Cerebellar cortex (tissue), 1 donor: ENCODE measurements at places on chromosomes 7 and 10.
A peak's percentile ranks its signal among the peaks of the same experiment; 100 is the strongest.

- no peak for DNase-seq
Measured at GRCh38 chr10:123149568-123150270, 1.8 kb downstream of the HMX2 start.

DNA sequence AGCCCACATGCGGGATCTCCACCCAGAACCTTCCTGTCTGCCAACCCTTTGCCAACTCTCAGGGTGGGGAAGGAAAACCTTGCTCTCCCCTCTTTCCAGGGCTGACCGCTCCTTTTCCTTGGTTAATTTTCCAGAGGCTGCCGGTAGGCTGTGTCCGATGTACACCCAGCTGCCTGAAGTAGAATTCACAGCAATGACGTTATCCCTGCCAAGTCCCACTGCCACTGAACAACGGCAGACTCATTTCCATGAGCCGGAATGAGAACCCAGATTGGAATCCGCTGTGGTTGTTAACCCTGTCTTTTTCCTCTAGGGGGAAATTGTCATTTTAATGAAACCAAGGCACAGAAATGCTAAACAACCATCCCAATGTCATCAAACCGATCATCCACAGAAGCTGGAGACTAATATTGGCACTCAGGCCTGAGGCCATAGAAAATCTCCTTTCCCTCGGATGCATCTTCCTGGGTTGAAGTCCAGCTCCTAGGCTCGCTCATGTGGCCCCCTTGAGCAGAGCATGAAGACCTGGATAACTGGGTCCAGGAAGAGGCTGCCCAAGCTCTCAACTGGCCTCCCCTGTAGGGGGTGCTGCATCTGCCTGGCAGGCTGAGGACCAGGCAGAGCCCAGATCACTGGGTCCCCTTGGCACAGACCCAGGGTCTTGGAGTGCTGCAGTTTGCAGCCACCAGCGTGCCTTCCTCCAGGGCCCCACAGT is 30.4 kb downstream of the KLRG2 start:
- DNase-seq = no peak

- no peak for DNase-seq
Measured at GRCh38 chr10:44668336-44668735, 242.8 kb upstream of the TMEM72 start.

GRCh38 chr7:112495810-112496462 is 15.1 kb downstream of the LSMEM1 start:
- peak; percentile 71 for DNase-seq

- DNase-seq = no peak
Measured at GRCh38 chr10:133454204-133454893, 604 bp downstream of the SCART1 start.

DNA sequence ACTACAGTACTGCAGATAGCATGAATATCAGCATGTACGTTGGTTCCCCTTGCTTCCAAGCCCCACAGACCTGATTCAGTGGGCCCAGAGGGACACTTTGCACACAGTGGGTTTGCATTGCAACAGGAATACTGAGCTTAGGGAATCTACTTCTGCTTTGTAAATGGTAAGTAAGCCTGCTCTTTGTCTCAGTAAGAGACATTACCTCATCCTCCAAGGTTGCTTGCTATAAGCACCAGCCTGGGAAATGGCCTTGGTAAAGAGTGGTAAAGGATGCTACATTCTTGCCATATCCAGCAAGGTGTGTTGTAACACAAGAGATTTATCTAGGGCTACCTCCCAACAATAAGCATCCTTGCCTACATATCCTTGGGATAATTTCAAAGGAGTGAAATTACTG is 730.5 kb downstream of the INHBA start:
- DNase-seq = no peak

DNA sequence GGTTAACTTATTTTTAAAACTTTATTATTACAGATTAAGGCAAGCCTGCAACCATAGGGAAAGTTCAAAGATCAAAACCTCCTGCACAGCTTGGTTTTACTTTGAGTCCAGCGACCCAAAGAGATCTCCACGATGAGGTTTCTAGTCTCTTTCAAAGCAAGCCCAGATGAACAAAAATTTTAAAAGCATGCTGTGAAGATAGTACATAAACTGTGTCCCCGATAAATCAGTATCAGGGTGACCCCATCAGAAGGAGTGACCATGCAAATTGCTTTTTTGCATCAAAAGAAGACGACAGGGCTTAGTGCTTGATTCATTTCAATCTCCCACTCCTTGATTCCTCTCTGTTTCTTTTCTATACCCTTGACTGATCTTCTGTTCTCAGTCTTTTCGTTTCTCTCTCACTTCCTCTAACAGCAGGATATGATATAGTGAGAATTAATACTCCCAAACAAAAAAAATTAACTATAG is 16.0 kb upstream of the DNTT start:
- DNase-seq = no peak

GRCh38 chr10:22988581-22989360 is 60.9 kb downstream of the ARMC3 start:
- peak; percentile 78 for DNase-seq

- peak; percentile 2 for DNase-seq
Measured at GRCh38 chr7:111485701-111486380, 76.5 kb downstream of the IMMP2L start.

DNA sequence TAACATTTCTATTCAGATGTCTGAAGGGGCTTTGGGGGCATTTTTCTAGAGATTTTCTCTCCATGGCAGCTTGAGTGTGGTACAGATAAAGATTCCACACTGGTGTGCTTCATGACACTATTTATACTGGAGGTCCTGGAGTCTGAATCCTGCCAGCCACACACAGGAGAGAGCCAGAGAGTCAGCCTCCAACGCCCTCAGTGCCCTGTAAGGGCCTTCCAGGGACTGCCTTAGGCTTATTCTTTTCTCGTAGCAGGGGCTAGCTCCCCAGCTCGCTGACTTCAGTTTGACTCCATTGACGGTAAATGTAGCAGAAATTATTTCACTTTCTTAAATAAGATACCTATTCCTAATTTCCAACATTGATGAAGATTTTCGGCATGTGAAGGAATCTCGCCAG is 100.9 kb downstream of the VSTM2A start:
- DNase-seq = no peak

- DNase-seq = no peak
Measured at GRCh38 chr7:46320956-46321355, 399.9 kb upstream of the IGFBP3 start.

DNA sequence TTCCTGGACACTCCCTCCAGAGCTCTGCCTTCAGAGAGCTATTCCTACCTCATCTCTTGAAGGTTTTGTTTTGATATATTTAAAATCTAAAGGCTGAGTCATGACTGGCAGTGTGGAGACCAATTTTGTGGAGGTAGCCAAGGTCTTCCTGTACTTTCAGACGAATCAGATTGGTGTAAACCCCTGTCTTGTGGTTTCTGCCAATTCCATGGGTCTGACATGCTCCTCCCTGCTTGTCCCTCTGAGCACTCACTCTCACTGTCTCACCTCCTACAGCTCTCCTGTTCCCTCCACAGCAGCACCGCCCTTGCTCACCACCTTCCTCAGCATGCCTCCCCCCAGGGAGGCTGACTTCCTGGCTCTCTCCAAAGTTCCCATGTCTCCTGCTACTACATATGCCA is 179.8 kb downstream of the NPSR1 start:
- peak; percentile 74 for DNase-seq

GRCh38 chr7:936386-937054 is 18.0 kb downstream of the ADAP1 start:
- DNase-seq = no peak

DNA sequence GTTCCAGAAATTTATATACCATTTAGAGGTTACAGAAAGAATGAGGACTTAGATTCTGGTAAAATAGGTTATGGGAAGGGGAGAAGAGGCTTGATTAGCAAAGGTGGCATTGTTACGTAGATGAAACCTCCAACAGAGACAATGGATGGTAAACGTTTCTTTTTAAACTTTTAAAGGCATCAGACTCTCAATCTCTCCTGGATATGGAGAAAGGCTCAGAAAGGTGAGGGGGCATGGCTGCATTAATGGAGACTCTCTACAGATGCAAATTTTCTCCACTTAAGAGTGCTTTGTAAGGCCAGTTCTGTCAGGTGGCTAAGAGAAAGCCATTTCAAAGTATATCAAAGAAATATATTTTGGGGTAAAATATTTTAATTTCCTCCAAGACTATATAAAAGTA is 240.9 kb upstream of the PTER start:
- no peak for DNase-seq

DNA sequence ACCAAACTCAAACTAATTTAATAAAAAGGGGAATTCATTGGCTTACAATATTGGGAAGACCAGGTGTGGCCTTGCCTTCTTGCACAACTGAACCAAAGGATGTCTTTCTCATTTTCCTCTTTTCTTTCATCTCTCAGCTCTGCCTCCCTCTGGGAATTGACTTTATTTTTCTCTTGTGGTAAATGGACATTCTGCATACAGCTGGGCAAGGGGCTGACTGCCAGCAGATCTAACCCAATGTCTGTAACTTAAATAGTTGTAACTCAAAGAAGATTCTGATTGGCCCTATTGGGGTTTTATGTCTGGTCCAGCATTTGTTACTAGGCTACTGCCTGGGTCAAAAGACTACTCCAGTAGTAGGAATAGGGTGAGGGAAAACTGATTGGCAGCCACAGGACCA is 15.3 kb downstream of the PTTG1IP2 start:
- no peak for DNase-seq

GRCh38 chr7:159125104-159125954 is 19.3 kb downstream of the VIPR2 start:
- DNase-seq = no peak

DNA sequence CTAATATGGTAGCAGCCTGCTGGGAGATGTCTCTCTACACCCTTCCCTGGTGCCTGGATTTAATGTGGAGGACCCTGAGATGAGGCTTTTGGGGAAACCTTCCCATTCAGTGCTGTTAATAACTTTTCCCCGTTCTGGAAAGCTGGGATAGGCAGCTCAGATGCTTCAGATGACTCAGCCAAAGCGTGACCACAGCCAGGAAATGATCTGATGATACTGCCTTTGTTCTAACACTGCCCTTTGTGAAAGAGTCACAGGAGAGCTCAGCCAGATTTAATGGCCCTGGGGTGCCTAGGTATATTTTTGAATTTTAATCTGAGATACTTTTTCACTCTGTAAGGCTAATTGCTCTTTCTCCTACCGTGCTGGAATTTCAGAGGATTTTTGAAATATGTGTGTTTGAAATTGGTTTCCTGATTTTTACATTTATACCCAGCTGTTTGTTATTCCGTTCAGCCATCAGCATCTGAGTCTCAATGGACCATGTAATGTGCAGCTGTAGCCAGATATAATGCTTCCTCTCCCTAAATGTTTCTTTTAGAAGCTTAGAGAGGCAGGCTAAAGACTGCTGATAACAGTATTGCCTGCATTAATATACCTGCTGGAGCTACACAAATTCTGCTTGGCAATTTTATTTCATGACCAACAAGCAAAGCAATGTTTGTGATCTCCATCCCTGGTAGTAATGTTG is 17.8 kb downstream of the CELF2 start:
- no peak for DNase-seq

- DNase-seq = no peak
Measured at GRCh38 chr7:154644366-154644765, 358.6 kb downstream of the PAXIP1 start.

GRCh38 chr10:15352836-15353235 is 18.3 kb downstream of the FAM171A1 start:
- DNase-seq = no peak

DNA sequence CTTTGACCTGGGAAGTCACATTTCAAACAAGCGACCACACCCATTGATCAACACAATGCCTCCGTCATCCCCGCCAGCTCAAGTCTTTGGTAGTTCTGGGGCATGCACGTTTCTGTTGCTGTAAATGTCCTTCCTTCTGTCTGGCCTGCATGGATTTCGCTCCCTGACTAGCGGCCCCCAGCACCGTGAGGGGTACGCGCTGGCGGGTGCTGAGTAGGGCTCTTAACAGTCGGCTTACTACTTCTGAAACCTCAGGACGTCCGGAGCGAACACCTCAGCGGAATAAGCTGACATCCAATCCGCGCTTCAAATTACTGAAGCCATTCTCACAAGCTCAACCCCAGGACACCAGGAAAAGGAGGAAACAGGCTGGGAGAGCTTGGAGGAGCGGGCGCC is 505 bp downstream of the NUDCD3 start:
- no peak for DNase-seq

GRCh38 chr10:49174261-49174925 is 13.8 kb downstream of the TMEM273 start:
- DNase-seq = no peak

DNA sequence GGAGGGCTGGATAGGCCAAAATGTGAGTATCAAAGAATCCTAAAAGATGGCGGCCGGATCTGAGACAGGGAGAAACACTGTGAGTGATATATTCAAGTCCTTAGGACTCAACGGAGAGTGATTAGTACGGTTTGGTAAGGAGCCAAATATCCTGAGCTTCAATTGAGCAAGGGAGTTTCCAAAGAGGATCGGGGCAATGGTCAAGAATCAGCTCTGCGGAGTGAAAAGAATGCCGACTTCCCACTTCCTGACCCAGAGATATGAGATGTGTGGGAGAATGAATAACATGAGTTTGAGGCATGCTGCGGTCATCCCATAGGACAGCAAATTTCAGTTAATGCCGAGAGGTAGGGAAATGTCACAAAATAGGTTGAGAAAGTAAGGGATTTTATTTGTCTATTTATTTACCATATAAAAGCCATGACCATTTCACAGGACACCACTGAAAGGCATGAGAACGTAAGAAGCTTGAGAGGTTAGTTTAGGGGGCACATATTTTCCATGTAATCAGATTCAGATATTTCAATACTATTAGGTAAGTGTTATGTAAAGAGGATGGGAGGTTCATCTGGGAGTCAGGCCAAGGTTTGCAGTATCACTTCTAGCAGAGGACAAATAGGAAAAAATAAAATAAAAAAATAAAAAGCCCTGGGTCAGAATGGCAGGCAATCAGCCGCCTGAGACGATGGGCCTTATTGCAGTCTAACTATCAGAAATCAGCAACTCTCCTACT is 165.6 kb downstream of the HGF start:
- DNase-seq = no peak

- DNase-seq = no peak
Measured at GRCh38 chr7:156777364-156778069, 115.5 kb downstream of the LMBR1 start.

- peak; percentile 69 for DNase-seq
Measured at GRCh38 chr7:13920053-13920697, 69.3 kb downstream of the ETV1 start.

- no peak for DNase-seq
Measured at GRCh38 chr7:129958643-129959470, 6.1 kb upstream of the UBE2H start.

GRCh38 chr10:86524225-86524962 is 2.8 kb upstream of the WAPL start:
- DNase-seq = no peak

DNA sequence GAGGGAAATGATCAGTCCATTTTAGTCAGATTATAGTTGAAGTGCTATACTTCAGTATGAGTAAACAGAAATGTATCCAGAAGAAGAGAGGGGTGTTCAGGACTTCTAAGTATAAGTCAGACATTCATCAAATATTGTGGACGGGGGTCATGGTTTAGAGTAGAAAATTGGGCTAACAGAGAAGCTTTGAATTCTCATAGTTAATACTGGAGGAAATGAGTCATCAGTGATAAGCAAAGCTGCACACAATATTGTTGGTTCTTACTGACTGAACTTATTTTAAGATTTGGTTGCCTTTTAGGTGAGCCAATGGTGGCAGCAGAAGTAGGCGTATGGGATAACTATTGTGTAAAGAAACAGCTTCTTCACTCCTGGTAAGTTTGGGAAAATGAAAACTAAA is 1.7 kb upstream of the SUMF2 start:
- no peak for DNase-seq

GRCh38 chr7:78232806-78233205 is 434.2 kb downstream of the PHTF2 start:
- DNase-seq = no peak
